Myocyte (in vitro differentiated cells): ENCODE measurements at places on chromosomes 6 and 20. TPM values are rescaled to one million over a fixed set of nuclear protein-coding genes. Genes with fewer than 3 reads are reported as not detected.

The CALHM4 gene
- not detected in 2 replicates for total RNA-seq

The PRICKLE4 gene
- total RNA-seq, result 1.3 and 3.5 TPM in 2 replicates

The EGFL8 gene
- 1.4 and 2.2 TPM in 2 replicates for total RNA-seq

The C20orf204 gene
- total RNA-seq, result 0.45 and 0.47 TPM in 2 replicates

The SLC32A1 gene
- total RNA-seq, result not detected in 2 replicates

The IYD gene
- not detected in 2 replicates for total RNA-seq

The KCNK5 gene
- not detected in 2 replicates for total RNA-seq

The STMND1 gene
- not detected in 2 replicates for total RNA-seq

The PRR18 gene
- total RNA-seq, result 0.21 TPM in 1 of 2 replicates, not detected in the other

The TMEM200A gene
- total RNA-seq, result 0.21 and 0.43 TPM in 2 replicates

The MCCD1 gene
- total RNA-seq, result not detected in 2 replicates

The GABRR2 gene
- total RNA-seq, result 0.13 and 0.21 TPM in 2 replicates
